ENCODE measurements at places on chromosomes 4 and X.

DNA sequence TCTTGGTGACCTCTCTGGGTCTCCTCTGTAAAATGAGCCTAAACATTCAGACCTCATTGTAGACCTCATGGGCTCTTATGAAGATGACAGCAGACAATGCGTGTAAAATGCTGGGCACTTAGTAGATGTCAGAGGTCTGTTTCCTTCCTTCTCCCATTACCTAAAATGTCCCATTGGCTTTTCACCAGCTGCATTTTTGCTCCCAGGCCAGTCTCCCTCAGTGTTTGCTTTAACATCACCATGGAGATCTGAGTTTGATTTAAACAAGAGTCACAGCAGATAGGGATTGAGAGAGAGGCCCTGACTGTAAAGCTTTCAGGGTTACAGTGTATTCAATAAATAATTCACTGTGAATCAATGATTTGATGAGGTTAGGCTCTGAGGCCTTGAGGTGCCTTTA, 24.3 kb downstream of the PSAPL1 start:
- DNase-seq = no peak

DNA sequence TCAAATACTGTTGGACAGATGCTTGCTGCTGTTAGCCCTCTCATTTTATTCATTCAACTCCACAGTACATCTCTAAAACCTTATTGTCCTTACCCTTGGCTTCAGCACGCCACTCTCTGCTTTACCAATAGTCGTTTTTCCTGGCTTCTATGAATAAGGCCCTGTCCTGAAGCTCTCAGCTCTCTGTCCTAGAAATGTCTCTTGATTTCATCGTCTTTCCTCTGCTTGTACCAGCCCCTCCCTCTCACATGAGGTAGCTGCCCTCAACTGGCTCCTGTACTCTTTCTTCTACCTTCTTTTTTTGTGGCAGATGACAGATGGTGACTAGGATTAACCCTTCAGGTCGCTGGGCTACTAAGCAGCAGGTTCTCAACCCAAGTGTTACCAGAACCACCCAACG, 11.4 kb downstream of the ADGRA3 start:
- no peak for DNase-seq

- DNase-seq = peak; percentile 3
These were observed 55.7 kb downstream of the PHOX2B start for GRCh38 chr4:41692717-41693345.

DNA sequence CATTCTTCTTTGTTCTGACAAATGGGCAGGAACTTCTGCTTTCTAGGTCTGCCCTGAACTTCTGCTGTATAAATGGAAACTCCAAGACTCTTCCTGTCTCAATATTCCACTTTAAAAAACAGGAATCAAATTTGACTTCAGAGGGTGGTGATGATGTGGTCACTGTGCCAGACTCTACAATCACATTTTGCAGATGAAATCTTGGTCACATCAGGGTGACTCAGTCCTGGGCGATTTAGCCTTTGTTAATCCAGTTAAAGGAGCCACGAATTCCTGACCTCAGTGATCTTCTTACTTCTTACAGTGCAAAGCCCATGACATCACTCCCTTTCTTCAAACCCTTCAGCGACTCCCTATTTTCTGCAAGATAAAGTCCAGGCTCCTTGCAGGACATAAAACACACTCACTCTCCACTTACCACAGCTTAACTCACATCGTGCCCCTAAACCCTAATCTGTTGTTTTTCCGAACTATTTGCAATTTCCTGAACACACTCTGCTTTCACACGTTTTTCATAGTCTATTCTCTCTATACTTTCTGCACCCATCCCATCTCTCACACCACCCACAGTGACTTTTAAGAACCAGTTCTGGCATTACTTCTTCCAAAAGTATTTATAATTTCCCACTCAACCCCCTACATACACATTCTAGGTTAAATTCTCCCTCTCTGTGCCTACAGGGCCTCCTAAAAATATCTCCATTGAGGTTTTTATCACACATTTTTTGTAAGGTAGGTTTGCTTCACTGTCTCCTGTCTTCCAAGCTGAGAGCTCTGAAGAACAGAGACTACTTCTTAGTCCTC, 11.1 kb downstream of the GASK1B start:
- no peak for DNase-seq

DNA sequence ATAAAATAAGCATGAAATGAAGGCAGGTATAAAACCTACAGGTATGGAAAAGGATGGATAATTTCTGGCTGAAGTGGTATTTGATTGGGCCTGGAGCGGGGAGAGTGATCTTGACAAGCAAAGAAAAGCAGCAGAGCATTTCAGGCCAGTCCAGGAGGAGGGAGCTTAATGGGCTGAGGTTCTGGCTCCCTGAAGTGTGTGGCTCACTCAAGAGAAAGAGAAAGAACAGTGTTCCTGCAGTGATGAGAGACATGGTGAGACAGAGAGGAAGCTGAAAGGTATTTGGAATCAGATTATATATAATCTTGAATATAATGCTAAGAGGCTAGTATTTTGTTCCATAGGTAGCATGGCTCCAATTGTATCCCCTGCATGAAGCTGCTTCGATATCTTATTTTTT, 153.5 kb downstream of the MGST2 start:
- no peak for DNase-seq

DNA sequence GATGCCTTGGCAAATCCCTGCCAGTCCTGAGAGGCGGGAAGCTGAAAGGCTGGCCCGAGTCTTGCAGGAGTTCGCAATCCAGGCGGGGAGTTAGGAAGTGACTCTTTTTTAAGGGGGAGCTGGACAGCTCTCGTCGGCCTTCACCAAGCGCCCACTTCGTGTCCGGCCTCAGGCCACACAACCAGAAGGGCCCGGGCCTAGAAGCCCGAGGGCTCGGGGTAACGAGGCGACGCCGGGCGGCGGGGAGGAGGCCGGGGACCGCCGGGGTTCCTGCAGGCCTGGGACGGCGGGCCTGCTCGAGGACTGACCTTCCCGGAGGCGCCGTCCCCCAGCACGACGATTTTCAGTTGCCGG, 395 bp downstream of the RAB28 start:
- DNase-seq = peak; percentile 1

- no peak for DNase-seq
These were observed 3.2 kb upstream of the ARHGAP36 start for GRCh38 chrX:131054906-131055305.

GRCh38 chr4:40723728-40724127, 26.0 kb upstream of the NSUN7 start:
- no peak for DNase-seq

DNA sequence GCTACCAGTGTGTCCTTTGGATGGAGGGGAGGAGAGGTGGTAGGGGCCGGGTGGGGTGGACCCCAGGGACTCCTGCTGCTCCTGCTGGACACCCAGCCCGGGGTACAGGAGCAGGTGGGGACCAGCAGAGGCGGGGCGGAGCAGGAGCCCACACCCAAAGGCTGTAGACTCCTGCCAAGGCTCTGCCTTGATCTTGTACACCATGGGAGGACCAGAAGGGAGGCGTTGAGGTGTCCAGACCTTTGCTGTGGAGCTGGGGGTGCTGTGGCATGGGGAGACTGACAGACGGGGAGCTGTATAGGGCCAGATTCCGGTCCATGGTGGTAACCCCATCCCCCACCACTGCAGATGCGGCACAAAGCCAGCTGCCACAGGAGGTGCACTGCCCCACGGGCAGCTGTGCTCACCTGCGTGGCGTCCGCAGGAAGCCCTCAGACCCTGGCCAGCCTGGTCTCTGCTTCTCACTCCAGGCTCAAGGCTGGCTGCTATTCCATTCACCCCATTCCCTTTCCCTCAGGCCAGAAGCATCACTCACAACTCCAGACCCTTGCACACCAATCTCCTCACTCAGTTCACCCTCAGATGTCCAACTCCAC, 5.0 kb upstream of the SLC26A1 start:
- no peak for DNase-seq

- no peak for DNase-seq
These were observed 1.3 kb upstream of the S100P start for GRCh38 chr4:6692379-6692778.

- no peak for DNase-seq
These were observed 896.4 kb downstream of the TRIML1 start for GRCh38 chr4:189035654-189036053.

DNA sequence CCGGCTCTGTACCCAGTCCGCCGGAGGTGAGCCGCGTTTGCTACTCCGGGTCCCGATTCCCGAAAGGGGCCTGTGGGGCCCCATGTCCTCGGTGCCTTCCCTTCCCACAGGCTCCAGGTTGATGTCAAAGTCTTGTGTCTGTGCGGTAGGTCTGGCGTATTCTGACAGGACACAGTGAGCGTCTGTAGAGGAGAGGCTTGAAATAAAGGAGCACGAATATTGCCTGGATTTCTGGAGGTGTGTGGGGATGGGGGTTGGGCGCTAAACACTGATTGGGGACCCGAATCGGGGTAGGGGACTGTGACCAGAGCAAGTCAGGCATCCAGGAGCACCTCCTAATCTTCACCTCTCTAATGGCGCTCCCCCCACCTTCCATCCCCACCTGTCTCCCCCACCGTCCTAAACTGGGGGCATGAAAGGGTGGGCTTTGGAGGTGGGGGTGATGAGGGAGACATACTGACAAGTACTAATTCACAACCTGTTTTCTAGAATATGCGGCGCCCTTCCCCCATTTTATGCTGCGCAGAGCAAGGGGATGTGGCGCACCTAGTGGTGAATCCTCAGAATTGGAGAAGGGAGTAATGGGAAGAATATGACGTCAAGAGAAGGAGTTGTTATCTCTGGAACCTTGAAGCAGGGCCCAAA, 855 bp downstream of the GPRASP2 start:
- DNase-seq = no peak

DNA sequence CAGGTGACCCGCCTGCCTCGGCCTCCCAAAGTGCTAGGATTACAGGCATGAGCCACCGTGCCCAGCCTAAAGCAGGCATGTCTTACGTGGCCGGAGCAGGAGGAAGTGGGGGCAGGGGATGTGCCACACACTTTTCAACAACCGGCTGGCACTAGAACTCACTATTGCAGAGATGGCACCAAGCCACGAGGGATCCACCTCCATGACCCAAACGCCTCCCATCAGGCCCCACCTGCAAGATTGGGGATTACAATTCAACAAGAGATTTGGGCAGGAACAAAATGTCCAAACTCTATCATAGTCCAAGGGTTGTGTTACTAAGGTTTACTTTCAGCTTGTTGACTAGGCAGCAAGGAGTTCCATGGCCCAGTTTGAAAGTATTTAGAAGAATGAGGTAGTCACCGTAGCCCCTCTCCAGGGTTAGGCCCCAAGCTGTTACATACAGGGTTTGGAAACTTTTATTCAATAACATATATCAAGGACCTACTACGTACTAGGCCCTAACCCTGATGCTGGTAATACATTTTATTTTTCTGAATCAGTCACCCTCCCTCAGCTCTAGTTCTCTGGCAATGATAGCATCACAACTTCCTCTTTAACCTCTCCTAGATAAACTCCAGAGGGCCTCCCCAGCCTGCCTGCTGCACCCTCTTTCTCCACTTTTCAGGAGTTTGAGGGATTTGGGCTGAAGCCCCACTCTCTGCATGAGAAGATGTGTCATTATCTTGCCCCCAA, 18.0 kb upstream of the TBC1D14 start:
- no peak for DNase-seq

- DNase-seq = no peak
These were observed 3.4 kb upstream of the SEC24D start for GRCh38 chr4:118839221-118839927.
